ENCODE measurements at places on chromosomes 16 and 17. TPM values are rescaled to one million over a fixed set of nuclear protein-coding genes. Genes with fewer than 3 reads are reported as not detected.

The SERPINF2 gene
- 0.17 TPM for total RNA-seq

The GPR139 gene
- total RNA-seq: not detected

The TSR1 gene
- 39.8 TPM for total RNA-seq

The CDH1 gene
- 0.16 TPM for total RNA-seq

The CSH2 gene
- not detected for total RNA-seq

The FDXR gene
- 62.7 TPM for total RNA-seq

The NDRG4 gene
- total RNA-seq: 20.0 TPM

The CIBAR2 gene
- not detected for total RNA-seq

Measured in bronchial smooth muscle cell (primary cell).